CD4-positive, alpha-beta T cell treated with Interleukin-4 for 1 hour (primary cell): ENCODE measurements at places on chromosomes 4 and X.

DNA sequence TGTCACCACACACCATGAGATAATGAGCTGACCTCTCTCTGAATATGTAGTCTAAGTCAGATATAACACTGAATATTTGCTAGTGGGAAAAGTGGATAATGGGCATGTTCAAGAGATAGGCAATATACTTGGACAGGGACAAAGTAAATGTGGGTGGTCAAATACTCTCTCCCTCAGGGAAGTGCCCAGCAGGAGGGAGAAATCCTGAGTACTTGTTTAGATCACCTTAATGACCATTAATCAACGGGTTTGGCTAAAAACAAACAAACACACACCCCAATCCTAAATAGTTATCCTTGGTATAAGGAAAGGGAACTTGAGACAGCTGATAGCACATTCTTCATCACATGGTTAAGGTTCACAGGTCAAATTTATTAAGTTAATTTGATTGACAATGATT lies 933.5 kb downstream of the C4orf33 start:
- DNase-seq, result no peak

- no peak for DNase-seq
Measured at GRCh38 chr4:112857461-112857860, 192.0 kb upstream of the ANK2 start.

- peak; percentile 9 for DNase-seq
Measured at GRCh38 chrX:54530357-54530900, 410 bp downstream of the GNL3L start.

DNA sequence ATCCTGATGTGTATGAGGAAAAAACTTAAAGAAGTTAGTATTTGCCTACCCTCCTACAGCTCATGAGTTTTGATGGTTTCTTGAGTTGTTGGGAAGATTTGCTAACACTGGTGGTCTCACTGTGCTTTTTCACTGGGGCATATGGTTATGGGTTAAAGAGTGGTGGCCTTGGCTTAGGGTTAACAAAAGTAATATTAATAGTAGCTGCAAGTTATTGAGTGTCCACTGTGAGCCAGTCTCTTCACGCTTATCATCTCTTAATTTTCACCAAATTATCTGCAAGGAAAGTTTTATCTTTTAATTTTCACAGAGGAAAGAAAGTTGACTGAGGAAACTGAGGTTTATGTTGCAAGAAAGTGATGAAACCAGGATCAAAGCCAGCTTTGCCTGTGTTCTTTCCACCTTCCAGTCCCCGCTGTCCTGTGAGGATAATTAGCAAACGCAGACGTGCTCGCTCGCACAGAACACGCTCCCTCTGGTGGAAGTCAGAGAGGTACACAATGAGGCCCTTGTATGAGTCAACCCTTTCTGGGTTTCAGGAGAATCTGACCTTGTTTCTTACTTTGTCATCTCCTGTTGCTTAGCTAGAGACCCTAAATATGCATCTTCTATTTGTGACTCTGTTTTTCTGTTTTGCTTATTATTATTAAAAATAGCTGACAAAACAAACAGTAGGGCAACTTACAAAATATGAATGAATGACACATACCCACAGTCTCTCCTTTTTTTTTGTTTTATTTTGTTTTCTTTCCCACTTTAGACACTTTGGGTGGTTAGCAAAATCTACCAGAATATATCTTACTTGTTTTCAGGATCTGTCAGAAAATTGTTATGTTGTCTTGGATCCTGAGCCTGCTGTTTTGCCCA lies 94.3 kb downstream of the DDIT4L start:
- DNase-seq, result peak; percentile 66

DNA sequence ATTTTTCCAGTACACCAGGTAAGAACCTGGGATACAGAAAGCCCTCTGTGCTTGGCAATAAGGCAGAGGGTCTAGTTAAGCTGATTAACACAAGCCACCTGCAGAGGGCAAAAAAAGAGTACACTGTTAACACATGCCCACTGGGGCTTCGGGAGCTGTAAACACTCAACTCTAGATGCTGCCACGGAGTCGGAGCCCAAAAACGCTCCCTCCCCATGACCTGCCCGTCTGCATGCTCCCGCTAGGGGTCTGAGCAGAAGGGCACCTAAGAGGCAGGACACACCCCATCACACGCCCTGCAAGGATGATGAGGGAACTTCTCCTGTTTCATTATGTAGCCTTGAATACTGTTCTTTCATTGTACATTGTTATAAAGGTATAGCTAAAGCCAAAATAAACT lies 715.6 kb upstream of the AADAT start:
- DNase-seq, result no peak
